Activated T-cell treated with anti-CD3 and anti-CD28 coated beads for 4 hours (primary cell): ENCODE measurements at places on chromosomes 1 and 21.

GRCh38 chr1:53593758-53594380, 134.7 kb downstream of the DMRTB1 start:
- DNase-seq = no peak

- no peak for DNase-seq
Measured at GRCh38 chr1:203453016-203453415, 22.6 kb upstream of the PRELP start.

GRCh38 chr21:39712976-39713375, 32.0 kb upstream of the IGSF5 start:
- DNase-seq = no peak

GRCh38 chr1:237672748-237673147, 218.0 kb downstream of the ZP4 start:
- DNase-seq = no peak

DNA sequence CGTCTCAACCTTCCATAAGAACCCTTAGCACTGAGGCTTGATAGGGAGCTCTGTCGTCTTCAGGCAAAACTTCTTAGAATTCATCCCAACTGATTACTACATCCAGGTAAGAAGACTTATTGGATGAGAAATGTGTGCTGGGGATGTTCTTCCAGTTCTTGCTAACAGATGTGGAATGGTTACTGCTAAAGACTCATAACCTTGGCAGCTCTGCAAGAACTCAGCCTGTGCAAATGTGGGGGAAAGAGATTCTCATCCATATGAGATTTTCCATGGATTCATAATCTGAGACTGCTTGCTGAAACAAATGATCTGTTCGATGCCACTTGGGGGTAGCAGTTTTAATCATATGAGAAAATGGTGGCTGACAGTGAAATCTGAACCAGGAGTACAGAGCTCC, 48.2 kb downstream of the NTPCR start:
- no peak for DNase-seq

DNA sequence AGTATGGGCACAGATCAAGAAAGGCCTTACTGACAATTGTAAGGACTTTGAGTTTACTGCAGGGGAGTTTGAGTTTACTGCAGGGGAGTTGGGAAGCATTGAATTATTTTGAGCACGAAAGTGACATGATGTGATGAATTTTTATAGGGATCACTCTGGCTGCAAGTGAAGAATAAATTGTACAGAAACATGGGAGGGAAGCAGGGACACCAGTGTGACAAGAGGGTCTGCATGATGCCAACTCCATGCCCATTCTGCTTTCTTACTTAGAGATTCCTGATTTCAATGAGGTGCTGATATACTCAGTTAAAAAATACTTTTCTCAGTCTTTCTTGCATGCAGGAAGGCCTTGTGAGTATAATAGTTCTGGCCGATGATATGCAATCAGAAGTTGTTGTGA, 234.4 kb downstream of the CENPF start:
- DNase-seq = no peak

- DNase-seq = no peak
Measured at GRCh38 chr21:32567626-32568025, 17.7 kb downstream of the TCP10L start.

- no peak for DNase-seq
Measured at GRCh38 chr1:147808025-147808424, 47.6 kb upstream of the GJA5 start.

- DNase-seq = no peak
Measured at GRCh38 chr1:39676948-39677548, 5.1 kb upstream of the NT5C1A start.

DNA sequence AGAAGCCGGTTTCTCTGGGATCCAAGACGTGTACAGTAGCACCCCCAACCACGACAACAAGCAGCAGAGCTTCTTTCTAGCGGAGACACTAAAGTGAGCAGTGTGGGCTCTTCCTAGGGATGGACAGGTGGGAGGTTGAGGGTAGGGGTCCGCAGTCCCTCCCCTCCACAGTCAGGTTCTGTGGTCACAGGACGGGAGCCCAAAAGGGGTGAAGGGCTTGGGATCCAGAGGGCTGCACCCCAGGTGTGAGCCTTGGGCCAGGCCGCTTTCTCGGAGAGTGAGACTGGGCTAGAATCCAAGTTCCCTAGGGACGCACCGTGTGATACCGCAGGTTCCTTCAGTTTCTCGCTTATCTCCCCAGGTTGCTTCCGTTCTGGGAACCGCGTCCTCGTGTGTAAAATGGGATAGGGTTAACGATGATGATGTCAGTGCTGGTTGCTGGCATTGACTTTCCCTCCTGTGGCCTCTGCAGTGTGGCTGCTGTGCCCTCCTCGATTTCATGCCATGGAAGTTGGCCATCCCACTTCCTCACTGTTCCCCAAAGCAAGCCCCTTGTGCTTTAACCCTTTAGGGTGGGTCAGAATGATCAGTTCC, 17.3 kb upstream of the SELENON start:
- no peak for DNase-seq

- DNase-seq = no peak
Measured at GRCh38 chr1:66302815-66303214, 231.1 kb upstream of the SGIP1 start.

DNA sequence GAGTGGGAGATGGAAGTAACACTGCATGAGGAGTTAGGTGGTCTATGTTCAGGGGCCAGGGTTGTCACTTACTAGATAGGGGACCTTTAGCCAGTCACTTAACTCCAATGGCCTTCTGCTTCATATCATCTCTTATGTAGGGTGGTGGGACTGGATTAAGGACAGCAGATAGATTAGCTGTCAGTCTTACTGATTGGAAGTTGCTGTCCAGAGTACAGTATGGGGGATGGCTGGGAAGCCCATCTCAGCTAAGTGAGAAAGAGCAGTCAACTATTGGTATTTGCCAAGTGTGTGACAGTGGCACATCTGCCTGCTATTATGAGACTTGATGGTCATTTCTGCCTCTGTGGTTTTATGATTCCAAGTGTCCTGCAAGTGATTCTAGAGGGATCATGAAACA, 130.9 kb downstream of the FGGY start:
- no peak for DNase-seq

DNA sequence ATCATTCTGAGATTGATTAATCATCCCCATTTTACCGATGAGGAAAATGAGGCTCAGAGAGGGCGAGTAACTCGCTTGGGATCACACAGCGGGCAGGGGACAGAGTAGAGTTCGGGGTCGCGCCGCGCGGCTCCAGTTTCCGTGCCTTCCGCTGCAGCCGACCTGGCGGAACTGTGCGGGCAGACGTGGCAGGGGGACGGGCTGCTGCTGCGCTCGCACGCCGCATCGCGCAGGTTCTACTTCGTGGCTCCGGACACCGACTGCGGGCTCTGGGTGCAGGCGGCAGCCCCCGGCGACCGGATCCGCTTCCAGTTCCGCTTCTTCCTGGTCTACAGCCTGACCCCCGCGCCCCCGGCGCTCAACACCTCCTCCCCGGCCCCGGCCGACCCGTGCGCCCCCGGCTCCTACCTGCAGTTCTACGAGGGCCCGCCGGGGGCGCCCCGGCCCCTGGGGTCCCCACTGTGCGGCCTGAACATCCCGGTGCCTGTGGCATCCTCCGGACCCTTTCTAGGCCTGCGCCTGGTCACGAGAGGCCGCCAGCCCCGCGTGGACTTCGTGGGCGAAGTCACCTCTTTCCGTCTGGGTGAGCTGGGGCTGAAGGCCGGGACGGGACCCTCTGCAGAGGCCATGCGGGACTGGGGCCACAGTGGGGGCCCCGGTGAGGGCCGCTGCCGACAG, 2.3 kb downstream of the LDLRAD2 start:
- peak; percentile 4 for DNase-seq

DNA sequence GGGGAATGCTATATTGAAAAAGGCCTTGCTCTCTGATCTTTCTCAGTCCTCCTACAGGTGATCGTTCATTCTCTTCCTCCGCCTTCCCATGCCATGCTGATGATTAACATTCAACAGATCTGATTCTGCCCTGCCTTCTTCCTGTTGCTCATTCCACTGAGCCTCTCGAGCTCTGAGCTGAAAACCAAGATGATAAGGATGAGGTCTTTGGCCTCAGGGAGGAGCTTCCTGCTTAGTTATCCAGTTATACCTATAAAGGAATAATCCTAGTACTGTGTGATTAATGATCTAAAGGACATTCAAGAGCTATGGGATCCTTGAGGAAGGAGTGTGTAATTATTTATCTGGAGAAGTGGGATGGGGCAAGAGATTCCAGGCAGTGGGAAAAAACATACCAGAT, 25.2 kb upstream of the MAP3K7CL start:
- no peak for DNase-seq

GRCh38 chr1:156295391-156295947, at the start of gene GLMP:
GLMP (minus strand) TSS chr1:156295679; CDS start chr1:156295645, 34 bp downstream.
- peak; percentile 27 for DNase-seq

DNA sequence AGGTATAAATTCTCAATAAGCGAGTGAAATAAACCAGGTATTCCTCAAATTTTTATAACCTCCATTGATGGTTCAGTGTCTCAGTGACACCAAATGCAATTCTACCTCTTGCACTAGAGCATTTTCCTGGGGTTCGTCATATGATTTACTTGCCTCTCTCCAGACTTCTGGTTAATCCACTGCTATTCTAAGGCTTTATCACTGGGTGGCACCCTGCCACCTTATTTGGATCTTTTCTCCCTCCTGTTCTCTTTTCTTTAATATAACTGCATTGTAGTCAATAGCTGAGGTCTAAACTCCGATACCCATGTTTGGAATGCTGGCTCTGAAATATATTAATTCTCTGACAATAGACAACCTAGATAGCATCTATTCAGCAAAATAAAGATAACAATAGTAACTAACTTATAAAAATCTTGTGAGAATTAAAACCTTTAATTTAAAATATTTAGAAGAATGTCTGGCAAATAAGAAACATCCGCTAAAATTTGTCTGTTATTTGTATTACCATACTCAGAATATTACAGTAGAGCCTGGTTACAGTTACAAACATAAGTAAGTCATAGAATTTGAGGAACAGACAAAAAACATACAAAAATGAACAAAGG, 436.4 kb downstream of the PLA2G4A start:
- DNase-seq = no peak

GRCh38 chr1:112508278-112509004, at the start of gene WNT2B:
WNT2B (plus strand) TSS chr1:112508965; CDS start chr1:112509263, 298 bp downstream.
- peak; percentile 15 for DNase-seq

GRCh38 chr1:38179483-38179882, 132.9 kb upstream of the POU3F1 start:
- DNase-seq = no peak

- DNase-seq = no peak
Measured at GRCh38 chr1:45329445-45329844, 2.8 kb downstream of the HPDL start.

GRCh38 chr21:45088729-45089128, 14.3 kb downstream of the ADARB1 start:
- no peak for DNase-seq

GRCh38 chr21:44643741-44644310, 2.4 kb upstream of the KRTAP10-11 start:
- no peak for DNase-seq

DNA sequence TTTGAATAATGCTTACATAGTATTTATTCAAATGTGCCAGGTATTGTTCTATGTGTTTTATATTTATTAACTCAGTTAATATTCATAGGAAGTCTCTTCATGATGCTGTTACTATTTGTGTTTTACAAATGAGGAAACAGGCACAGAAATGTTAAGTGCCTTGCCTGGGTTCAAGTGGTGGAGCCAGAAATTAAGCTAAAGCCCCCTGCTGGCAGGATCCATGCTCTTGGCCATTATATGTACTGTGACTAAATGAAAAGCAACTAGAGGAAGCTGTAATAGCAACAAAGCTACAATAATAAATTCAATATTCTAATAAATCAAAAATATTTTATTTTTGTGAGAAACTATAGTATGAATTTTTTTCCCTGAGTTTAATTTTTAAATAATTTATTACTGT, 30.0 kb downstream of the IARS2 start:
- no peak for DNase-seq

- no peak for DNase-seq
Measured at GRCh38 chr1:11058595-11059154, 1.1 kb downstream of the SRM start.

- DNase-seq = no peak
Measured at GRCh38 chr1:183003203-183003602, 20.0 kb upstream of the LAMC1 start.

GRCh38 chr1:230286890-230287269, 139.3 kb downstream of the PGBD5 start:
- DNase-seq = no peak

GRCh38 chr1:173489149-173489600, 12.0 kb downstream of the PRDX6 start:
- DNase-seq = no peak

GRCh38 chr1:63691701-63692425, 82.0 kb upstream of the ROR1 start:
- peak; percentile 3 for DNase-seq

- no peak for DNase-seq
Measured at GRCh38 chr21:44658913-44659595, 1.3 kb downstream of the KRTAP12-3 start.

GRCh38 chr1:18199462-18199861, 91.9 kb downstream of the IGSF21 start:
- no peak for DNase-seq

GRCh38 chr1:11802973-11803885, 2.5 kb downstream of the MTHFR start:
- DNase-seq = peak; percentile 55

GRCh38 chr1:103180660-103181059, 72.3 kb upstream of the COL11A1 start:
- DNase-seq = no peak

GRCh38 chr21:34782506-34783360, 113.9 kb downstream of the CLIC6 start:
- DNase-seq = no peak

- no peak for DNase-seq
Measured at GRCh38 chr1:37724575-37724974, 32.3 kb downstream of the CDCA8 start.

GRCh38 chr1:233333086-233333485, 5.6 kb downstream of the MAP3K21 start:
- no peak for DNase-seq

DNA sequence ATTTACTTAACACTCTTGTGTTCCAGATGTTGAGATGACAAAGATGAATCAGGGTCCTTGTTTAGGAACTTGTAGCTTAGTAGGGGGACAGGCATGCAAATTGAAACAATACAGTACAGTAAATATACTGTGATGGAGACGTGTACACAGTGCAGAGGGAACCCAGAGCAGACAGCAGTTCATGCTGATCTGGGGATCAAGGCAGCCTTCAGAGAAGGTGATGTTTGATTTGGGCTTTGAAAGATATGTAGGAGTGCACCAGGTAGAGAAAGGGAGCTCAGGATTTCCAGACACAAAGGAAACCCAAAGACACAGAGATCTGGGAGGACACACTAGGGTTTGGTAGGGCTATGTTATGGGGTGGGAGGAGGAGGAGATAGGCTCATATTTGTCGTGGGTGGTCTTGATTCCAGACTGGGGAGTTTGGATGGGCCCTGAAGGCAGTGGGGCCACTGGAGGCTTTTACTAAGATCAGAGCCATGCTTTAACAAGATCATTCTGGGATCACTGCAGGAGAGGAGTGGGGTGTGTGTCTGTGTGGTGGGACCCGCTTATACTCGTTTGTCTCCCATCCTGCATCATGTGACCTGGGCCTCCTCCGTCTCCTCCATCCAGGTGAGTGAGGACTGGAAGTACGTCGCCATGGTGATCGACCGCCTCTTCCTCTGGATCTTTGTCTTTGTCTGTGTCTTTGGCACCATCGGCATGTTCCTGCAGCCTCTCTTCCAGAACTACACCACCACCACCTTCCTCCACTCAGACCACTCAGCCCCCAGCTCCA, 7.8 kb downstream of the CHRNB2 start:
- no peak for DNase-seq
